ENCODE measurements at places on chromosomes 12 and 14.

DNA sequence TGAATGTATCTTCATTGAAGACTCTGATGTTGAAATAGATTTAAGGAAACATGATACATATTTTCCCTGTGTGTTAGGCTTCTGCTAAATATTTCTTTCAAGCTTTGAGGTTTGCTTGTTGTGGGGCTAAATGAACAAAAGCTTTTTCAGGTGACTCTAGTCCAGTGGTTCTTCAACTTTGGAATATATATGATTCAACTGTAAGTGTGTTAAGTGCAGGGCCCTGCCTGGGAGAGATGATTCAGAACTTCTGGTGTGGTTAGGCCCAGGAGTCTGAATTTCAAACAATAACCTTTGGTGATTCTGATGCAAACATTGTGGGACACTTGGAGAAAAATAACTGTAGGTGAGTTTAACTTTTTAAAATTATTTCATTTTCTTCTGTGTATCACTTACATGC lies 93.0 kb downstream of the TRHDE start:
- DNase-seq: no peak

GRCh38 chr12:71865166-71865713 lies 25.7 kb downstream of the TBC1D15 start:
- peak; percentile 65 for DNase-seq

- DNase-seq: peak; percentile 40
These were observed 27.3 kb downstream of the PNMA1 start for GRCh38 chr14:73686901-73687300.

- no peak for DNase-seq
These were observed 104.8 kb upstream of the DIO3 start for GRCh38 chr14:101456246-101457175.

DNA sequence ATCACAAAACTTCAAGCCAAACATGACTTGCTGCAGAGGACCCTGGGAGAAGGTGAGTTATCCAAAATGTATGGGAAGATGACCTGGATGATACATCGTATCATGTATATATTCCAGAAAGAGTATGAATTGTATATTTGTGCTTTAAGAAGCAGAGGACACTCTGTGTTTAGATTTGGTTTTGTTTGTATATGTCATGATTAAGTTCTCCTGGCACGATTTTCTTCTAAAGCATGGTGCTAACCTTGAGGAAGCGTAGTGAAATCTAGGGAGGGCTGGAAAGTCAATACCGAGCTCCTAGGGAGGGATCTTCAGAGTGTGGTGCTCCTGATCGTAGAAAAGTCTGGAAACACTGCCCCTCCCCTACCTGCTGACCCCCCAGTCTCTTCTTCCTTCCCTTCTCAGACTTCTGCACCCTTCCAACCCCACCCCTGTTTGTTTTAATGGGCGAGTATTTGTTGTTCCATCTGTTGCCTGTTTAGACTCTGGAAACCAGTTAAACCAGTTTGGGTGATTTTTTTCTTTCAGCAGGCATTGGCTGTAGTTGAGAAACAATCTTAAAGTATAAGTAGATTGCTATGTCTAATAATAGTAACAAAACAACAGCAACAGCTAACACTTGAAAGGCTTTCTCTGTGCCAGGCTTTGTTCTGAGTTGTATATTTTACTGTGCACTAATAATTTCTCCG lies 141.6 kb downstream of the KICS2 start:
- no peak for DNase-seq

GRCh38 chr14:89507521-89507920 lies 90.5 kb upstream of the FOXN3 start:
- DNase-seq: peak; percentile 64

DNA sequence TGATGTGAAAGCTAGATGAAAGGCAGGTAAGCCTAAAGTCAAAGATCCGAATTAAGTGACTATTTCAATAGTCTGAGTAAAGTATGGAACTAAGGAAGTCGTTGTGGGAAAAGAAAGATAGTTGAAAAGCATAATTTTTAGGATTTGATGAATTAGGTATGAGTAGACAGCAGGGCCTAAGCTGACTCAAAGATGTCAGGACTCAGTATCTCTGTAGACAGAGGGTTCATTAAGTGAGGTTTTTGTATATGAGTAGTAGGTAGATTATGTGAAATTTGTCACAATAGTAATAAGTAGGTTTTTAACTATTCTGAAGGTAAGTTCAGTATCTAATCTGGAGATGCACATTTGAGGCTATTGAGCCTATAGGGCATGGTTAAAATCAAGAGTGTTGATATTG lies 196.4 kb downstream of the RASSF9 start:
- no peak for DNase-seq

DNA sequence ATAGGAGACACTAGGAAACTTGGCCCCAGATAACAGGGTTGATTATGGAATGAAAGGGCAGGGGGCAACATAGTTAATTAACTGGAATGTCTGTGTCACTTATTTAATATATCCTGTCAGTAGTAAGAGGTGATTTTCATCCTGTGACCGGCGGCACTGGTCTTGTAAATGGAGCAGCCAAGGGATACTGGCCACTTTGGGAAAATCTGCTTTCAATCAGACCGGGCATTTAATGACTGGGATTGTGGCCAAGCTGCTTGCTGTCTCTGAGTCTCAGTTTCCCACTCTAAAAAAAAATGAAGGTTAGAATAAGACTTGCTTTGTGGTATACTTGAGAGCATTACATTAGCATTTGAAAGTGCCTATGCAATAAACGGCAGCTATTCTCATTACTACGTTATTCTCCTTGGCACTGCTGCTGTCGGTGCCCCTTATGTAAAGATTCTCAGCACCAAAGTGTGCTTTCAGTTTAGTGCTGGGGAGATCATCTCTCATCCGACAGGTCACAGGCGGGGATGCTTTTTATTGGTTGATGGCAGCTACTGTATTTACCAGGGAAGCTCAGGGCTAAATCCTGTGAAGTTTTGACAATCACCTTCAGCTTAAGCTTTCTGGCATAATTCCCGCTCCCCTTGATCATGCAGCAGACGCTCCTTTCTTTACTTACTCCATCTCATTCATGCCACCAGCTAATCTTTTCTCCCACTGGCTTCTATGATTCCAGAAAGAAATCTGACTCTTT lies 162.1 kb downstream of the ESRRB start:
- no peak for DNase-seq

DNA sequence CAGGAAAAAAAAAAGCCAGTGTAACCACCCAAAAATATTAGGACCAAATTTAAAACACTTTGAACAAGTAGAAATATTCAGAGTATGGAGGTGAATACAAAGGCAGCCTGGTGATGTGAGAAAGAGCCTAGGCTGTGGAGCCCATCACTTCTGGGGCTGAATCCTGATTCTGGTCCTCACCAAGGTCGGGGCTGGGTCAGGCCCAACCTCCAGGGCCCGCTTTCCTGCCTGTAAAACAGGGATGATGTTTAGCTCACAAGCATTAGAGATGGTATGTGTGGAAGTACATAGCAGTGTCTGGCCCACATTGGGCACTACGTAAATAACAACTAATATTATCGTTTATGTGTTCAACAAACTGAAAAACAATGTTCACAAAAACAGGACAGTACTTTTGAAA lies 7.8 kb upstream of the CAMKK2 start:
- DNase-seq: no peak

GRCh38 chr12:87427770-87428169 lies 601.4 kb downstream of the C12orf50 start:
- DNase-seq: no peak

GRCh38 chr12:128789356-128789929 lies 34.3 kb downstream of the SLC15A4 start:
- DNase-seq: no peak

- DNase-seq: no peak
These were observed 1.3 kb downstream of the FGD6 start for GRCh38 chr12:95215949-95216348.

- no peak for DNase-seq
These were observed 11.2 kb downstream of the NUAK1 start for GRCh38 chr12:106127338-106128126.

DNA sequence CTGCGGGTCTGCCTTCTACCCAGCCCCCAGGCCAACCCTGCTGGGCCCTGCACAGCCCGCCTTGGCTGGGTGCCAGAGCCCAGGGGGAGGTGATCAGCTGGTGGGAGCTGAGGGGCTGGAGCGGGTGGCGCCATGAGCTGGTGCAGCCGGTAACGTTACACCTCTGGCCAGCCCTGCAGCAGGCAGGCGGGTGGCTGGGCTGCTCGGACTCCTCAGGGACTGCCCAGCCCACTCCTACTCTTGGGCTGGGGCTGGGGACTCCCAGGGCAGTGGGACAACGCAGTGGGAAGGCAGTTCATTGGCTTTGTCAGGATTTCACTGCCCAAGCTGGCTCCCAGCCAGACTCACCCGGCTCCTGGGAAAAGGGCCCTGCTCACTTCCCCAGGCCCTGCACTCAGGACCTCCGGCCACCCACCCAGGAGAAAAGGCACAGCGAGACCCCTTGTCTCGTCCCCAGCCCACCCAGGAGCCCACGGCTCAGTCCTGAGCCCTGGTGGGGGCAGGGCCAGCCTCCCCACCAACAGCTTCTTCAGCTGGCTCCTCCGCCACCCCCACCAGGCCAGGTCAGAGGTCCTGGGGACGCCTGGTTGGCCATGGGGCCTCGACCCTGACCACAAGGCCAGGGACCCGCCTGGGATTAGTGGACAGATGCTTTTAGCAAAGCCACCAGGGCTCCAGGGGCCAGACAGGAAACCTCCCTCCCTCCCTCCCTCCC lies 1.0 kb downstream of the PGF start:
- no peak for DNase-seq

- DNase-seq: no peak
These were observed 759.7 kb downstream of the GALC start for GRCh38 chr14:87233266-87233665.

DNA sequence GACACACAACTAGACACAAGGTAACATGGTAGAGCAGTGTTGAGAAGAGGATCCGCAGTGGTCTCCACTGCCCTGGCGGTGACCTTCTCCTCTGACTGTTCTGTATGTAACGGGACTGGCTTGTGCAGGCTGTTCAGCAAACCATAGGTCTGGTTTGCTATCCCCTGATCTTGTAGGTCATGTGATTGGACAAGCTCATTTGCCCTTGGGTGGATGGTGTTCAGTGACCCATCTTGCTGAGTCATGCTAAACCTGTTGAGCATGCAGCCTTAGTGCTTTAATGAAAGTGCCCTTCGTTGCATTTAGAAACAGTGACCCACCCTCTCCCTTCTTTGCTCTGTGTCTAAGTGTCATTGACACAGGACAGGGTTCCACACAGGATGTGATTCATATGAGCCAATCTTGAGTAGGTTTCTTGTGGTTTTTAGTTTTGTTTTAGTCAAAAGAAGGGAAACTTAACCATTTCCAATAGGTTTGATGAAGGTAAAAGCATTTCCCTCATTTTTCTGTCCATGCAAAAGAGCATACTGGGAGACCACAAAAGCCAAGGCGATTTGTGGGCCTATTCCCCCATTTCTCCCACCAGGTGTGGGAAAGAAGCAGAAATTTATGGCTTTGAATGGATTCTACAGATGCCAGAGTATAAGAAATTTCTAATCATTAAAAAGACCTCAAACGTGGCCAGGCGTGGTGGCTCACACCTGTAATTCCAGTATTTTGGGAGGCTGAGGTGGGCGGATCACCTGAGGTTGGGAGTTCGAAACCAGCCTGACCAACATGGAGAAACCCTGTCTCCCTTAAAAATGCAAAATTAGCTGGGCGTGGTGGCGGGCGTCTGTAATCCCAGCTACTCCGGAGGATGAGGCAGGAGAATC lies 32.6 kb upstream of the HIF1A start:
- peak; percentile 59 for DNase-seq

- peak; percentile 8 for DNase-seq
These were observed 70.4 kb downstream of the TBK1 start for GRCh38 chr12:64522316-64522715.

- DNase-seq: no peak
These were observed 23.4 kb downstream of the HNRNPC start for GRCh38 chr14:21245813-21246212.

- no peak for DNase-seq
These were observed 16.1 kb upstream of the NR4A1 start for GRCh38 chr12:52035190-52035589.

- DNase-seq: no peak
These were observed 18.3 kb upstream of the GXYLT1 start for GRCh38 chr12:42162965-42163364.

DNA sequence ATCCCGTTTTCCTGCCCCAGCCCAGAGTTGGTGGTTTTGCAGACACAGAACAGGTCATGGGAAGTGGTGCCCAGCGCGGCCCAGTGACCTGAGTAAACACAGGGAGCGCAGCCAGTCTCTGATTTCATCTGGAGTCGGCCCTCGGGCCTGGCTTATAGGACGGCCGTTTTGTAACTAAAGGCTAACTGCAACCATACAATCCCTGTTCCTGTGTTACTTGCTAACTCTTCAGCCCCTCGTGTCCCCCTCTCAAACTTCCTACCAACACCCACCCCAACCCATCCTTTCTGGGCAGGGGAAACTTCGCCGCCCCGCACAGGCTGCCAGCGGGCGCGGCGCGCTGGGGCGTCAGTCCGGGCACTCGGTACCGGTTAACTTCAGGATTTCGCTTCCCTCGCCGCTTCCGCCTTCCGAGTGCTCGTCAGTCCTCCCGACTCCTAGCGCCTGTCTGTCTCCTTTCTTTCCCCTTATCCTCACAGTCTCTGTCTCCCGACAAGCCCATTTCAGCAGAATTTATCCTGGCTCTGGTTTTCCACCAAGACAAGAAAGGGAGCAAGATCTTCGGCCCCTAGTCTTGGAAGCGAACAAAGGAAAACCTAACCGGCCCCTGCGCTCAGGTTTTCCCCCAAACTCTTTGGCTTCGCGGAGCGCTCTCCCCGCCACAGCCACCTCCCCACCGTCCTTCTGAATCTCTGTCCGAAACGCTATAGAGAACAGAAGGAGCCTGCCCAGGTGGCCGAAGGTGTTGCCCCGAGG lies 2.0 kb downstream of the SIX1 start:
- no peak for DNase-seq

GRCh38 chr14:95018821-95019220 lies 138.5 kb downstream of the DICER1 start:
- DNase-seq: no peak

DNA sequence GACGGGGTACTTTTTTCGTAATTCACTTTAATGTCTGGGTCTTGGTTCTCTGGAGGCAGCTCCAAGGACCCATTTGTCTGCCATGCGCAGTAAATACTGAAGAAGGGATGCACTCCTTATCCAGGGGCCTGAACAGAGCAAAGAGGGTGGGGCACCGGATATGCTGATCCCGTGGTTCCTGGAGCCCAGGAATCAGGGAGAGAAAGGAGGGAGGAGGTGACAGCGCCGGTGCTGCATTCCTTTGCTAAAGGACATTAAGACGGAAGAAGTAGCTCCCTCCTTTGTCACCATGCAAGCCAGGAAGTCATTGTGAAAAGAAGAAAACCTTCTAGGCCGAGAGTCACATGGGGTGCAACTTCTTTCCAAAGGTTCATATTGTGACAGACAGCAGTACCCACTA lies 1057.7 kb downstream of the VRK1 start:
- DNase-seq: no peak
